ENCODE measurements at places on chromosomes 2 and 18.
A peak's percentile ranks its signal among the peaks of the same experiment; 100 is the strongest.

GRCh38 chr2:36338827-36339145 lies 16.8 kb upstream of the CRIM1 start:
- no peak for DNase-seq

DNA sequence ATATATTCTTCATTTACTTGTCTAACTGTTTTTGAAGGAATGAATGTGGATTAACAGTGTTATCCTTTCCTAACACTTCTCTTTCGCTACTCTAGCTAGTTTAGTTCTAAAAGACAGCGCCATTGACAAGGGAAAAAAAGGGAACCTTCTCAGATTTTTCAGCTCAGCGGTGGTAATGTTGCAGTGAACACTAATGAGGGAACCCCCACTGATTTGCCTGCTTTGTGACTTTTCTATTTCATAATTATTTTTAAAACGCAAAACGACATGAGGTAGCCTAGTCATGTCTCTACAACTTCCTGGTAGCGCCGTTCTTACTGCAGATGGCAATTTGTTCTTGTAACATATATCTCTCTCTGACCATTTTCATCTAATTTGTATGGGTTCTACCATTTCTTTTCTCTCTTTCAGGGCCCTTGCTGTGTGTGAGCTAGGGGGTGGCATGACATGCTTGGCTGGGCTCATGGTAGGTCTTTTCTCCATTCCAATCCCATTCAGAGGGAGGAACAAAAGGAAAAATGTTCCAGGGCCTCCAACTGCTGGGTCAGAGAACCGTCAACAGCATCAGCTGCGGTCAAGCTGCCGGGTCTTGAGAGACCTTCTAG lies 235.5 kb upstream of the SIX3 start:
- DNase-seq: no peak

GRCh38 chr2:10398496-10398895 lies 49.6 kb downstream of the ODC1 start:
- DNase-seq: no peak

- no peak for DNase-seq
These were observed 28.7 kb downstream of the GEMIN6 start for GRCh38 chr2:38806733-38807059.

DNA sequence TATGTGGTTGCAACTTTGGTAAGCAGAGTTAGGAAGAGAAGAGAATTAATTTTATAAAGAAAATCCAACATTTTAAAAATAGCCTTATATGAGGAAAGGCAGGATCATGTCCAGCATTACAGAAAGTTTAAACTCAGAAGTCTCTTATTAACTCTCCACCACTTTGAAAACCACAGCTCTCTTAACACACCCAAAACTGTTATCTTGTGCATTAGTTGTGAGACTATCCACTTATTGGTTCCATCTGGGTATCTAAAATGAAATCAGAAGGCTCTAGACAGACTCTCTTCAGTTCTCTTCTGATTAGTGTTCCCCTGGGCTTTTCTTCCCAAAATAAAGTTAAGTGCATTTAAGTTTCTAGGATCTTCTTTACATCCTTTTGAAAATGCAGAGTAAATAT lies 251.5 kb downstream of the TXNL1 start:
- no peak for DNase-seq

GRCh38 chr2:178845566-178846457 lies 38.6 kb upstream of the TTN start:
- no peak for DNase-seq

- DNase-seq: peak; percentile 4
These were observed 62.3 kb upstream of the NYAP2 start for GRCh38 chr2:225337183-225337582.

GRCh38 chr18:48446582-48447225 lies 37.5 kb upstream of the ZBTB7C start:
- DNase-seq: peak; percentile 41

DNA sequence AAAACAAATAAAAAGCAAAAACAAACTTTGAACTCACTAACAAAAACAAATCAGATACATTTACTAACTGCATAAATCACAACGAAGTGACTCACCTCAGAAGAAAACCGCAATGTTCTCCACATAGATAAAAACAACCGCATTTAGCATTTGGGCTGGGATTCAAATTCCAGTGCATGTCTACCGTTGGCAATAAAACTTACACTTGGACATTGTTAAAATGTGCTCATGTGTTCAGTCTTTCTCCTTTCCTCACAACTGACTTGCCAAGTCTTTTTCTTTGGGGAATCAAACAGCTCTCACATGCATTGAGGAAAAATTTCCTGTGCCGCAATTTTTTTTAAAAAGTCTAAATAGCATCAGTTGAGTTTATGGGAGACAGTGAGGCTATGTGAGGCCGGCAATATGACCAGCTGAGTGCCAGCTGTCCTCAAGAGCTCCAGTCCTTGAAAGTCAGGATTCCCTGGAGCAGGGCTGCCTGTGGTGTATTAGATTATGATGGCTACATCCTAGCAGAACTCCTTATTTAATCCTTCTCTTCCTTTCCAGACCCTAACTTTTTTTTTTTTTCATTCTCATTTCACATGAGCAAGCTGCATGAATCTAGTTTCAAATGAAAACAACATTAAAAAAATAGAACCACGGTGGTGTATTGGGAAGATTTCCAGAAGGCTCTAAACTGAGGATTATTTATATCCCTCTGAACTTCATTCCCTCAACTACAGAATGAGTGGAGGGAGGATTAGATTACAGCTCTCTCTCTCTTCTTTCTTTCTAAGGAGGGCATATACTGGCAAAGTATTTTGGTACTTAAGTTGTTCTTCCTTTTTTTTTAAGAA lies 70.2 kb upstream of the MEIS1 start:
- peak; percentile 53 for DNase-seq

DNA sequence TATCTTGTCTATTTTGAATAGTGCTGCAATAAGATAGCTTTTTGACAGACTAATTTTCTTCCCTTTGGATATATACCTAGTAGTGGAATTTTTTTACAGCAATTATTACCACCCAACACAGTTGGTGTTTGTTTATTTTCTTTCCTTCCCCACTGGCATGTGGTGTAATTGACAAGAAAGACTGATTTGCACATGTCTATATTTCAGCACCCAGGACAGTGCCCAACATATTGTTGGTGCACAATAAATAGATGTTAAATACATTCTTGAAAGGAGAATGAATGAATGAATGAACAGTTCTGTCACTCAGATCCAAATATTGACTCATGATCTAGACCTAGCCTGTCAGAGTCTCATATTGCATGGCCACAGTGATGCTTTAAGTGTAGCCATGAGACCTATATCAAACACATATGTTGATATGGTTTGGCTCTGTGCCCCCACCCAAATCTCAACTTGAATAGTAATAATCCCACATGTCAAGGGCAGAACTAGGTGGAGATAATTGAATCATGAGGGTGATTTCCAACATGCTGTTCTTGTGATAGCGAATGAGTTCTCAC lies 538.2 kb downstream of the NYAP2 start:
- DNase-seq: no peak

GRCh38 chr2:106584304-106584954 lies 97.3 kb downstream of the CD8B2 start:
- DNase-seq: no peak

- DNase-seq: no peak
These were observed 37.7 kb upstream of the GPR155 start for GRCh38 chr2:174524527-174524926.

GRCh38 chr2:1581965-1582625 lies 162.2 kb downstream of the PXDN start:
- no peak for DNase-seq

- no peak for DNase-seq
These were observed 681 bp upstream of the PTPN18 start for GRCh38 chr2:130355172-130355577.

GRCh38 chr2:36484454-36484853 lies 113.5 kb downstream of the FEZ2 start:
- no peak for DNase-seq

DNA sequence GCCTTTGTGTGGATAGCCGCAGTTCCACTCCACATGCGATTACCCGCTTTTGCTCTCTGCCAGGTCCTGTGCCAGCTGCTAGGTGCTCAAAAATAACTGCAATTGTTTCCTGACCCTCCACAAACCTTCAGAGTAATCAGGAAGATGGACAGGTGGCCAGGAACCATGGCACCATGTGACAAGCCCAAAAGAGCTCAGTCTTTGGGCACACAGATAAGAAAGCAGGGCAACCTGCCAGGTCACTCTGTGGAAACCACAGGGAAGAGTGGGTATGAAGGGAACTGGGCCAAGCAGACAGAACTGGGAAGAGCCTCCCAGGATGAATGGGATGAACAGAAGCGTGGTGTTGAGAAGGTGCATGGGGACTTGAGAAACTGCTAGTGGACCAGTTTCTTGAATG lies 79.4 kb upstream of the AGAP1 start:
- no peak for DNase-seq

DNA sequence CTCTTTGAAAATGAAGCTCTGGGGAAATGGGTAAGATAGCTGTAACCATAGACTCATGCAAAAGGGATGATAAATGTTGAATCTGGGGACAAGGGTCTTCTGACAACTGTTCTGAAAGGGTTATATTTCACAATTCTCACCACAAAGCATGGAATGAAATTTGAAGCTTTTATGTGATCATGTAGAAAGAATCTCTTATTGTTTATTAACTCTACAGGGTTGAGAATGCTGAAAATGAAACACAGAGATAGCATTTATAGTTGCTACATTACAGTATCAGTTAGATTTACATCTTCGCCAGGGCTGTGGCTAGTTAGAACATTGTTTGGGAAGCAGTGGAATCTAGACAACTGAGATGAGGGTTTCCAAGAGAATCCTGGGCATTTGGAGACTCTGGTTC lies 97.4 kb upstream of the LHCGR start:
- DNase-seq: no peak

- no peak for DNase-seq
These were observed 58.2 kb upstream of the NEUROD1 start for GRCh38 chr2:181738563-181738962.

DNA sequence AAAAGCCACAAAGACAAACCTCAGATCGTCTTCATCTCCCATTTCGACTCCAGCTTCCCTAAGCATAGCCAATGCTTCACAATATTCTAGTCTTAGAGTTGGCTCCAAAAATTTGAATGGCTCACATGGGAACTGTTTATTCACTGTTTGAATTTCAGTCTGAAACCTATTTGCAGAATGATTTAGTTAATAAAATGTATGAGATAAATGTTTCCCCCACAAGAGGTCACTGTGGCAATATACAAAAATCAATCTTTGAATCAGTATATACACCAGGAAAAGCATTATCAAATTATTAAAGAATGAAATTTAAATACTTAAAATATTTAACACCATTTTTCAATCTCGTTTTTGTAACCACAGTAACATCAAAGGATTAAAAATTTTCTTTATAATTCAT lies 40.0 kb upstream of the MCM6 start:
- no peak for DNase-seq

- DNase-seq: no peak
These were observed 2.2 kb upstream of the TEX51 start for GRCh38 chr2:126896471-126896870.
